ENCODE measurements at places on chromosomes 5 and 9. TPM values are rescaled to one million over a fixed set of nuclear protein-coding genes. Genes with fewer than 3 reads are reported as not detected.

DNA sequence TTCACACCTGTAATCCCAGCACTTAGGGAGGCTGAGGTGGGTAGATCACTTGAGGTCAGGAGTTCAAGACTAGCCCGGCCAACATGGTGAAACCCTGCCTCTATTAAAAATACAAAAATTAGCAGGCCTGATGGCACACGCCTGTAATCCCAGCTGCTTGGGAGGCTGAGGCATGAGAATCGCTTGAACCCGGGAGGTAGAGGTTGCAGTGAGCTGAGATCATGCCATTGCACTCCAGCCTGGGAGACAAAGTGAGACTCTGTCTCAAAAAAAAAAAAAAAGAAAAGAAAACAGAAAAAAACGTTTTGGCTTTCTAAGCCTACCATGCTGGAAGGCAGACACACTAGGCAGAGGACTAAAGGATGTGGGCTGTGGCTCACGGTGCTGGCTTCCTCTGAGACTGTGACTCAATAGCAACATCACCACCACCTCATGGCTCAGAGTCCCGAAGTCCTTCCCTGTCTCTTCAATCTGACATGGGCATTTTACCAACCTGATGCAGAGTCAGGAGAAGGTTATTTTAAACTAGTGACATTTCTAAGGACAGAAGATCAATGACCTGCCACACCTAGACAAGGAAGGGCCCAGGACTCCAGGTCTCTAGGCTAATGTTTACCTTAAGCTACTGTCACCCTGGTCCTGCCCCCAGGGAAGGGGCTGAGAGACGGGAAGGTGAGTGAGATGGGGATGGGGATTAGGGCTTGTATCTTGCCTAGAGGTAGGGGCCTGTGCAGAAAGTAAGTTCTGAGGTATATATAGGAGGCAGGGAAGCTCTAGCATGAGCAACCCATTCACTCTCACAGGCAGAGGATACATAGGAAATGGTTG, 3.7 kb downstream of the ECSCR start:
- no peak for DNase-seq

DNA sequence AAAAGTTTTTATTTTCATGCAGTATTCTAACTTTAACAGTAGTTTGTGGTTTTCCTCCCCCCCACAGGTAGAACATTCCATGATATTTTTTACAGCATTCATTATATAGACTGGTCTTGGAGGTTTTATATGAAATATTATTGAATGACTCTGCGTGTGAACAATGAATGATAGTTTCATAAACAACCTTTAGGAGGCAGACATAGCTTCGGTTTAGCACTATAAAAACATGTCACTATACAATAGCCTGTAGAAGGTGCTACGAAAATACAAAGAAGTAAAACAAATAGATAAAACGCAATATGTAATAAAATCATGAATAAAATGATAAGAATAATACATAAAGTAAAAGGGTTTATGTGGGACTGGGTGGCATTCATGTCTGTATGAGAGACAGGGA, 8.5 kb downstream of the KLF4 start:
- DNase-seq, result no peak

DNA sequence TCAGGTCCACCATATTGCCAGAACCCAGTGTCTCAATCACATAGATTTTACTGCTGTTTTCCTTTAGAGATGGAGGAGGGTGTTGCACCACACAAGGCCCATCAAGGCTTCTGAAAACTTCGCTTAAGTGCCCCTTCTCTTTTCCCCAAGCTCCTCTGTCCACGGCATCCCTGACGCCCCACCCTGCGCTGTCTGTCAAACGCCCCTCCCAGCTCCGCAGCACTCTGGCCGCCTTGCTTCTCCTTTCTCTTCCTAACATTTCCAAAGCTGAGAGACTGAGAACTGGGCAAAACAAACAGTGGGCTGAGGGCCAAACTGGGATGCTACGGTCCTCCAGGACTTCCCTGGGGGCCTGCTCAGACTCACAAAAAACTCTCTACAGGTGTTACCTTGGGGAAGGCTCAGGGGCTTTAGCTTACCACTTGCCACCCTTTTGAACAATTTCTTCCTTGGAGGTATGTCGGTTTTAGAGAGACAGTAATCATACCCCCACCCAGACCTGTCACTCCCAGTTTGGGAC, 28.3 kb upstream of the ERGIC1 start:
- DNase-seq, result no peak

- DNase-seq, result no peak
These were observed 33.9 kb downstream of the PTBP3 start for GRCh38 chr9:112299514-112299913.

DNA sequence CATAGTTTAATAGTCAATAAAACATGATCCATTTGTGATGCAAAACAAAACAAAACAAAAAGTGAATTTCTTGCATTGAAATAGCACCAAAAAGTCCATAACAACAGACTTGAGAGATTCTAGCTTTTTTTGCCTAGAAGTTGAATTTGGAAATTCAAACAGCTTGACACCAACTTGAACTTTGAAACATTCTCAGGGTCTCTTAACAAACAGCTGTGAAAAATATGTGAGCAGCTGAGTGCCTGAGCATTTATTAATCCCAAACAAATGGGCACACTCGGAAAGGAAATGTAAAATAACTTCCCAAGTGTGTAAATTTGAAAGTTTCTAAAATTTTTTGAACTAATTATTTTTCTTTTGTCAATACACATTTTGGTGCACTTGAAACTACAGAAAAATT, 56.0 kb upstream of the HMHB1 start:
- DNase-seq, result no peak

DNA sequence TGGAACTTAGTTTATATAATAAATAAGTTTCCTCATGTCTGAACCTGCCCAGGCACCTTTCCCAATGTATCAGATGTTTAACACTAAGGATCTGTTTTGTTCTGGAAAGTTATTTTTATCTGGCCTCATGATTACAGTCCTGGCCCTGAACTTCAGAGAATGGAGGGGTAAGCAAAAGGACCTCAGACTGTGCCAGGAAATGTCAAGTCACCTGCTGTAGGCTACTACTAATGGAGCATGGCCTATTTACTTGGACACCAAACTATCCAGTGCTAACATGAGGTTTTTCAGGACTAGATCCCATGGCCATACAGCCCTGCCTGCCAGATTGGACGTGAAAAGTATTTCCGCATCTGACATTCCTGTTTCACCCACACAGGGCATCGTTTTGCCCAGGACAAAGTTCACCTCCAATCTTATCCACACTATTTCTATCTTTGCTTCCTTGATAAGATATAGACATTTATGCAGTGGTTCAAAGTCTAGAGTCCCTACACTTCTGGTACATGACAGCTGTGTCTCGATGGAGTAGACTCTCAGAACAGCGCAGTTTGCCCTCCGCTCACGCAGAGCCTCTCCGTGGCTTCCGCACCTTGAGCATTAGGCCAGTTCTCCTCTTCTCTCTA, at the start of gene BTNL8:
BTNL8 (plus strand) TSS at position 539 of the 626 bp plus-strand sequence. CDS start 152 bp downstream, outside the sequence.
- no peak for DNase-seq

DNA sequence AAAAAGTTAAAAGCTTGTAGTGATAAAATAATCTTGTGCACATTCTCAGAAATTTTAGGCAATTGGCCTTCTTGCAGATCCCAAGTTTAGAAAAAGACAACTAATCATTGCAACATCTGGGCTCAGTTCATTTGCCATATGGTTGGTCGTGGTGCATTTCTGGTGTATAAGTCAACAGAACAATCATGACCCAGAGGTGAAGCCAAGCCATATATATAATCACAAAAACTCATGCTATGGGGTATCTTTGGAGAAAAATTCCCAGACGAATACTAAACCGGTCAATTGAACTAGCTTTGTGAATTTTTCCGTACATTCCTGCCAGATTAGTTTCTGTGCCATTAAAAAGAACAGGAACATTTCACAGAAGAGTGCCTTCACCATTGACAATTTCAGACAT, 50.3 kb downstream of the FYB1 start:
- DNase-seq, result no peak

DNA sequence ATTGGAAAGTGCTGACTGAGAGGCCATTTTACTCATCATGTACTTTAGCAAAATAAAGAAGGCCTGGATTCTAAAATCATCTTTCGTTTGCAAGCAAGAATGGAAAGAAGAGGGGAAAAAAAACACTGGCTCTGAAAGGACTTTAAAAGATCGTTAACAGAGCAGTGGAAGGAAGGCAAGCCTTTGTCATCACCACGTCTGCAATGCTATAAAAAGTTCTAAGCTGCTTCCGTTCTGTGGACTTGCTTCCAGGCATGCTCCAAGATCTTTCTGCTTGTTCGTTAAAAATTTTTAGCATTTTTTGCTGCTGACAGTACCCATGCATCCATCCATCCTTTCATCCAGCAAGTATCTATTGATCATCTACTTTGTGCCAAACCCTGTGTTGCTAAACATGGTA, 226.5 kb downstream of the GABBR2 start:
- DNase-seq, result no peak

Gene PGM5
- total RNA-seq, result not detected

Gene MRPL50
- total RNA-seq, result 25.1 TPM

Gene IFNA2
- not detected for total RNA-seq

Gene PCDHGA5
- total RNA-seq, result 1.3 TPM

Gene CCNJL
- 36.2 TPM for total RNA-seq

Measured in H1 (cell line).